ENCODE measurements at places on chromosomes 16 and 17.

GRCh38 chr17:62650587-62650986, 23.1 kb downstream of the MRC2 start:
- DNase-seq = no peak

DNA sequence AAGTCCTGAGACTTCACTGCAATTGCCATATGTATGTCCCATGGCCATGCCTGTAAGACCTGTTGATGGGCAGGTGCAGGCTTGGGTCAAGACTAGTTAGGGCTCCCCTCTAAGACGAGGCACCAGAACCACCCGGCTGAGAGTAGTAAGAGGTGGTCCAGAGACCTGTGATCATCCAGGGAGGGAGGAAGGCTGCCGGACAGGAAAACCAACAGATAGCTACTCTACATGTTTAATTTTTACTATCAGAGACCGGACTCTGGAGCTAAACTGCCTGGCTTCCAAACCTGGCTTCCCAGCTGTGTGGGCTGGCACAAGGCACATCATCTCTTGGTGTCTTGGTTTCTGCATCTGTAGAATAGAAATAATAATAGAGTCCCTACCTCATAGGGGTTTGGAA, 73.0 kb downstream of the ERCC4 start:
- DNase-seq = no peak

- DNase-seq = no peak
These were observed 24.4 kb upstream of the GPT2 start for GRCh38 chr16:46859719-46860152.

DNA sequence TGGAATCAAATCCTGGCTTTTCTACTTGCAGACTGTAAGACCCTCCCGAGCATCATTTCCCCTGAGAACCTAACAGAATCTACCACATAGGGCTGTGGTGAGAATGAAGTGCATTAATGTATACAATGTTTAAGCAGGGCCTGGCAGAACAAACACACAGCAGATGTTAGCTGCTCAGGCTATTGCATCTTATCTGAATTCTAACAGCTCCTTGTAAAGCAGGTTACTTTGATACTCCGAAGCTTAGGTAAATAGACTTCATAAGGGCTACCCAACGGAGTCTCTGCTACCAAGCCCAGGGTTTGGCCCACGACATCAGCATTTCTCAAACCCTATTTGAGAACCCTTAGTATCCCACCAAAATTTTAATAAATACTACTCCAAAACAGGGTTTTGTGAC, 24.4 kb upstream of the NOS2 start:
- DNase-seq = no peak

DNA sequence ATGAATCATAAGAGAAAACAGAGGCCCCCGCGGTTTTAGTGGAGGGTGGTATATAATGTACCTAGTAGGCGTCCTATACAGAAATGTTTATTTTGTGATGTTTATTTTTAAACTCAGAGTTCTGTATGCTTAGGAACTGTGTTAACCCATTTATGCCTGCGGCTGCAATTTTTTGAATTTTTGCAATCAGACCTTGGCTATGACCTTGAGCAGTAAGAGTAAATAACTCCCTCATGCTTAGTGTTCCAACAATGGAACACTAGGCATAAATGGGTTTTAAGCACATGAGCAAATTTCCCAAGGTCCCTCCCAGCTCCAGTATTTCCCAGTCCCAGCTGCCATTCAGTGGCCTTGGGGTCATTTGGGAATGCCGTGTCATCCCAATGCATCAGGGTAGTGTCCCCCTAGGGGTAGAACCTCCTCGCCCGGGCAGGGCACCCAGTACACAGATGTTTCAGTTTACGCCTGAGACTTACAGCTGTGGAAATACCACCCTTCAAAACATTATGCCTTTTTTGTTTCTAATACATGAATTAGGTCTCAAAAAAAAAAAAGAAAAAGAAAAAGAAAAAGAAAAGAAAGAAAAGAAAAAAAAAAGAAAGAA, 605.8 kb upstream of the CDH11 start:
- no peak for DNase-seq
